ENCODE measurements at places on chromosomes 6 and 20.

- DNase-seq, result peak; percentile 58
Measured at GRCh38 chr6:154732538-154733182, 556 bp upstream of the SCAF8 start.

- no peak for DNase-seq
Measured at GRCh38 chr6:112466373-112467151, 119.4 kb downstream of the RFPL4B start.

DNA sequence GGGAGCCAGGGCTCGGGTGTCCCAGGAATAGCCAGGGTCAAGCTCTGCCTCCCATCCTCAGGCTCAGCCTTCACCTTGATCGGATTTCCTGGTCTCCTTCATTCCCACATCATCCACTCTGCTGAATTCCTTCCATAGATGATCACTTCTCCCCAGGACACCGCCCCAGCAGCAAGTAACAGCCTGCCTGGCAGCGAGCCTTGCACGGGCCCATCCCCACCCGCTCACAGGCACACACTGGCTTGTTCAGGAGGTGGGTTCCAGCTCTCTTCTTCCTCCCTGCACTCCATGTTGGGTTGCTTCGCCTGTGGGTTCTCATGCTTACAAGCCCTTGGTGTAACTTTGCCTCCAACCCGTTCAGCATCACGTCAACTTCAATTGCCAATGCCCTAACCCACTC is 113.0 kb upstream of the IYD start:
- no peak for DNase-seq

GRCh38 chr20:16712511-16712947 is 17.3 kb upstream of the SNRPB2 start:
- DNase-seq, result peak; percentile 46

DNA sequence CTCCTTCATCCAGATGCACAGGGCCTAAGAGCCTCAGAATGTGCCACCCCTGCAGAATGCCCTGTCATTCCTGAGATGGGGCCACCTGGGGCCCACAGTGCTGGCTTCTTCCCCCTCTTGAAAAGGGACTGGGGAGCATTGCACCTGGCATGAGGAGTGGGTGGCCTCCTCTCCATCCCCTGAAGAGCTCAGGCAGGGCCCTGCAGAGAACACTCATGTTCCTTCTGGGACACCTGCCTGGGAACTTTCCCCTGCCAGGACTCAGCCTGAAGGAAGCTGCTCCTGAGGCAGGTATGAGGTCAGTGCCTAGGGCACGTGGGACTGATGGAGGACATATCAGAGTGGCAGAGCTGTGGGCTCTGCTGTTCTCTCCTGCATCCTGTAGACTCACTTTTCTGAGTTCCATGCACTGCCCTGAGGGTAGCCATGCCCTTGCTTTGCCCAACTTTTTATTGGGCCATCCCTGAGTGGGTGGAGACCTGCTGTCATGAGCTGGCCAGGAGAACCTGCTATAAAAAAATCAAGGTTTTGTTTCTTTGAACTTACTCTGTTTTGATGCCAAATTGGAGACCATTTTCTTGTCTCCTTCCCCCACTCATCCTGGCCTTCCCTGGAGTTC is 19.5 kb downstream of the CCDC167 start:
- DNase-seq, result no peak

DNA sequence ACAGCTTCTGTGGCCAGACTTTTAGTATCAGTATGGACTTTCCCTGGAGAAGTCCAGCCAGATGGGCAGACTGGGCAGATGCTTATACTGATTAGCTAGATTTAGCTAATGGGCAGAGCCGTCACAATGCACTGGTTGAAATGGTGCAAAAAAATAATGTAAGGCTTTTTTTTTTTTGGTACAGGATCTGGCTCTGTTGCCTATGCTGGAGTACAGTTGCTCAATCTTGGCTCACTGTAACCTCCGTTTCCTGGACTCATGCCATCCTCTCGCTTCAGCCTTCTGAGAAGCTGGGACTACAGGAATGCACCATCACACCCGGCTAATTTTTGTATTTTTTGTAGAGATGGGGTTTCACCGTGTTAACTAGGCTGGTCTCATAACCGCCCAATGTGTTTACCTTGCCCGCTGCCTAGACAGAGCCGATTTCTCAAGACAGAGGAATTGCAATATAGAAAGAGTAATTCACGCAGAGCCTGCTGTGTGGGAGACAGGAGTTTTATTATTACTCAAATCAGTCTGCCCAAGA is 16.4 kb upstream of the KIFC1 start:
- DNase-seq, result no peak

DNA sequence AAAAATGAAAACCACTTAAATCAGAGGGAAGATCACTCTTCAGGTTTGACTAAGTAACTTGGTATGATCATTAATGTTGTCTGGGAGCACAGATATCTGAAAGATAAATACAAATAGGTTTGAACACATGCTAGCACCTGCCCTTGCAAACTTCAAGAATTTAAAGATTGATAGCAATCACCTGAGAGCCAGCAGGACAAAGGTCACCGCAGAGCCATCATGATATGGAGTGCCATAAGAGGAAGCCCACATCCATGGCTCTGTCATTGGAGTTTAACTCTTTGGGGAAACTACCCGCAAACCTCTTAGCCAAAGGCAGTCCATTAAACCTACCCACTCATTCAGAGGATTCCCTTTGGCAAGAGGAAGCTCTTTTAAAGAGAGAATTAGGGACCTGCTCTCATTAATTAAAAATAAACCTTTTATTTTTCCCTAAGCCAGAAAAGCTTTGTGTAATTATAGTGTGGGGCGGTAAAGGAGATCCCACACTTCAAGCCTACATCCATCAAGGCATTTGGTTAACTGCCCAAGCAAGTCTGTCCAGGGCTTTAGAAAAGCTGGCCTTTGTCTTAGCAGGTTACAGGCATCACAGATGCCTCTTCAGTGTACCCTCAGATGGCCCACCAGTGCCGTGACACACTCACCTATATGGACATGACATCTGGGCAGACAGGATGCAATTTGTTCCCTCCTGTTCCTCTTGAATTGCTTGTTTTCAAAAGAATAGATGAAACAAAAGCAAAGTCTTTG is 73.0 kb downstream of the SASH1 start:
- DNase-seq, result no peak

DNA sequence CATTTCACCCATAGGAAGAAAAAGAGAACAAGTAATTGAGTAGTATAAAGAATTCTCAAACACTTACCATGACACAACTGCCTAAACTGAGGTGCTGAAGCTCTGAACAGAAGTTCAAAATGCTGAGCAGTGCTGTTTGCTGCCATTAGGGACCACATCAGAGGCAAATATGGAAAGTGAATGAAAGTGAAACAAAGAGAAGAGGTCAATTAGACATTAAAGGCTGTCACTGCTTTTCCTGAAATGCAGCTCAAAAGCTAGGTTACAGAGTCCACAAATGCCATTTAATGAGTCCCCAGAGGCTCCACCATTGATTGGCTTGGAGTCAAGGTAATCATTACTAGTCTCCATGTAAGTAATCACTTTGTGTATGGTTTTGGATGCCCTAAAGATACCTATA is 46.1 kb downstream of the POU3F2 start:
- DNase-seq, result peak; percentile 14

- no peak for DNase-seq
Measured at GRCh38 chr6:47446669-47447330, 30.8 kb upstream of the CD2AP start.

- no peak for DNase-seq
Measured at GRCh38 chr6:157452096-157452495, 71.1 kb downstream of the ZDHHC14 start.

DNA sequence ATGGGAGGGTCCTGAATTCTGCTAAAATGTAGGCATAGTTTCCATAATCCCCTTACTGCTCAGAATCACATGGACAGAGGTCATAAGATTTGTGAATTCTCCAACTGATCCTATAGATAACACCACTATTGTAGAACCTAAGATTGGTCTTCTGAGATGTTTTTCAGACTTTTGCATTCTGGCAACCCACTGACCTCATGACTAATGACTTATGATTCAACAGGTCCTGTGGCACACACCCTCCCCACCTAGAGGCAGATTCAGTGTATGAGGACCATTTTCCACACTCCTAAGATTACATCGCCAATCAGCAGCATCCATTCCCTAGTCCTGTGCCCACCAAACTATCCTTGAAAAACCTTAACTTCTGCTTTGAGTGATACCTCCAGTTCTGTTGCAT is 207.2 kb downstream of the BTBD9 start:
- no peak for DNase-seq

Measured in NCI-H774 (cell line).